ENCODE measurements at places on chromosomes 16 and 17.

DNA sequence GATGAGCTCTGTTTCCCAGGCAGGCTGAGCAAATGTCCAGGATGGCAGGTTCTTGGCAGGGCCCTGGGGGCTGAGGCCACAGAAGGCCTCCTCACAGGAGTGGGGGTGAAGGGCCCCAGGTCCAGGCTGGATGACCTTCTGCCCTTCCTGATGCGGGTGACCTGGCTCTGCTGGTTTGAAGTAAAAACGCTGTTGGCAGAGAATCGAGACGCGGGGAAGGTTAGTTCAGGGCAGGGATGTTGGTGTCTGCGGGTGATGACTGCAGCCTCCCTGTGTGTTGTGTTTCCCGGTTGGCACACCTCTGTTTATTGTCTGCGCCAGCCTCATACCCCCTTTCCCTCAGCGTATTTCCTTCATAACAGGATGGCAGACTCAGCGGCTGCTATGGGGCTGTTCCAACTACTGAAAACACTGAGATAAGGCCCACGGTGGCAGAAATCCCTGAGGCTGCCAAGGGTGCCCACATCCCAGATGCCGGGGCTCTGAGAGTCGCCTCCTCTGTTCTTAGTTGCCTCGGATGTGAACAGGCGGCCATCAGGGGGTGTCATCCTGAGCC lies 104.6 kb downstream of the METRNL start:
- DNase-seq: no peak

DNA sequence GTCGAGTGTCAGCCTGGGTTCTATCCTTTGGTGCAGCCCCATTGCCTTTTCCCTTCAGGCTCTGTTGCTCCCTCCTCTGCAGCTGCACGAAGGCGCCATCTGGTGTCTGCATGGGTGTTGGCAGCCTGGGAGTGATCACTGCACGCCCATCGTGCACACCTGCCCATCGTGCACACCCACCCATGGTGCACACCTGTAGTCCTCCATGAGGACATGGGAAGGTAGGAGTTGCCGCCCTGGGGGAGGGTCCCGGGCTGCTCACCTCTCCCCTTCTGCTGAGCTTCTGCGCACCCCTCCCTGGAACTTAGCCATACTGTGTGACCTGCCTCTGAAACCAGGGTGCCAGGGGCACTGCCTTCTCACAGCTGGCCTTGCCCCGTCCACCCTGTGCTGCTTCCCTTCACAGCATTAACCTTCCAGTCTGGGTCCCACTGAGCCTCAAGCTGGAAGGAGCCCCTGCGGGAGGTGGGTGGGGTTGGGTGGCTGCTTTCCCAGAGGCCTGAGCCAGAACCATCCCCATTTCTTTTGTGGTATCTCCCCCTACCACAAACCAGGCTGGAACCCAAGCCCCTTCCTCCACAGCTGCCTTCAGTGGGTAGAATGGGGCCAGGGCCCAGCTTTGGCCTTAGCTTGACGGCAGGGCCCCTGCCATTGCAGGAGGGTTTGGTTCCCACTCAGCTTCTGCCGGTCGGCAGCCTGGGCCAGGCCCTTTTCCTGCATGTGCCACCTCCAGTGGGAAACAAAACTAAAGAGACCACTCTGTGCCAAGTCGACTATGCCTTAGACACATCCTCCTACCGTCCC lies 2.9 kb downstream of the CTRL start:
- DNase-seq: peak; percentile 93

GRCh38 chr17:78592991-78593329 lies 15.8 kb upstream of the DNAH17 start:
- no peak for DNase-seq

DNA sequence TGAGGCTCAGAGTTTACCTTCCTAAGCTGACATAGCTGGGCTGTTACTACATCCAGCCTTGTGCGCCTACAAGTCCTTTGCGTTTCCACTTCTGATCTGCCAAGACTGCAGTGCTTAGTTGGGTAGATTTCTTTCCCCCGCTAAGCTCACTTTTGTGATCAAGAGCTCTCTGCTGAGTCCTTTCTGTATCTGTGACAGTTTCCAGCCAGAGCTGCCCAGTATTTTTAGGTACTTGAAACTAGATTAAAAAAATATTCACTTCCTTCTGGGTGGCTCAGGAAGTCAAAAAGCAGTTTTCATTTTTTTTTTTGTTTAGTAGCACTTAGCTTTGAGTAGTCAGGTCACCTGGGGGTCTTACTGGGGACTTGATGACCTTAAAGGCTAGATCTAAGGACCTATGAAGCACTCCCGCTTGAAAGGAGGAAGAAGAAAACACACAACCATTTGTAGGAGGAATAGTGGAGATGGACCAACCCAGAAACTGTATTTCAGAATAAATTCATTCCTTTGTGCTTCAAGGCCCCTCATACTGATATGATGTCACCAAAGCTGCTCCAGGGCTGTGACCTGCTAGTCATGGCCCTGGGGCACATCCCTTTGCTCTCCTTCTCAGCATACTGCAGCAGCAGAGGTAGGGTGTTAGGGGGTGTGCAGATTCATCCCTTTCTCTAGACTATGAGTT lies 75.6 kb upstream of the HNF1B start:
- no peak for DNase-seq

- no peak for DNase-seq
Measured at GRCh38 chr16:57623251-57624043, 5.0 kb upstream of the ADGRG1 start.

DNA sequence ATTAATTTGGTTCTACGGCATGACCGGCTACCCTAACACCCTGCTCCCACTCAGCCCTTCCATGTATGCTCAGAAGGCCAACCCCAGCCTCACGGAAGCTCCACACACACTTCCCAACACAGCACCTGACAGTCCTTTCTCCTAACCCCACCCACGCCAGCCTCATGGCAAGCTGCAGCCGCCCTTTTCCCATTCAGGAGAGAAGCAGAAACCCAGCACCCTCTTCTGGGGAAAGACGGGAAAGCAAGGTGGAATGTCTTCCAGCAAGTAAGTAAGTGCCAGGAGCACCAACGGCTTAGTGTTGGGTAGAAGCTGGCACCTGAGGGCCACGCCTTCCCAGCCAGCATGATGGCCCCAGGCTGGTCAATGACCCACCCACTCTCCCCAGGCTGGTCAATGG lies 32.1 kb downstream of the ABR start:
- DNase-seq: no peak

- DNase-seq: no peak
Measured at GRCh38 chr16:65024767-65025178, 97.1 kb downstream of the CDH11 start.

- DNase-seq: no peak
Measured at GRCh38 chr17:50722746-50723145, 3.3 kb downstream of the LUC7L3 start.

- peak; percentile 91 for DNase-seq
Measured at GRCh38 chr17:78484271-78485246, 92.6 kb downstream of the DNAH17 start.

DNA sequence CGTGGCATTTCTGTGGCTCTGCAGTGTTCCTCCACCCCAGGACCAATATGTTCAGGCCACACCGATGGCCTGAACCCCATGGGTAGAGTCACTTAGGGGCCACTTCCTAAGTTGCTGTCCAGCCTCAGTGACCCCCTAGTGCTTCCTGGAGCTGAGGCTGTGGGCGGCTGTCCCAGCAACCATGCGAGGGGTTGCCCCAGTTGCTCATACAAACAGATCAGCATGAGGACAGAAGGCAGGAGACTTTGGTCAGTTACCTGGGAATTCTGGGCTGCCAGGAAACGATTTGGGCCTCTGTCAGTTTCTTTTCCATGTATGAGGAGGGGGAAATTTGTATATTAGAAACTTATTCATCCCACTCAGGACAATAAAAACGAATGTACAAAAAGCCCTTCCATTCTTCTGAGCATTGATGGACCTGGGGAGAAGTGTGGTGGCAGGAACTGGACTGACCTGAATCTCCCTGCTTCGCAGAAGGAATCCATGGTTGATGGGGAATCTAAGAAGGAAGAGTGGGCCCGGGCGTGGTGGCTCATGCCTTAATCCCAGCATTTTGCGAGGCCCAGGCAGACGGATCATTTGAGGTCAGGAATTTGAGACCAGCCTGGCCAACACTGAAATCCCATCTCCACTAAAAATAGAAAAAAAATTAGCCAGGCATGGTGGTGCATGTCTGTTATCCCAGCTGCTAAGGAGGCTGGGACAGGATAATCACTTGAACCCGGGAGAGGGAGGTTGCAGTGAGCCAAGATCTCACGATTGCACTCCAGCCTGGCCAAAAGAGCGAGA lies 4.9 kb upstream of the IL32 start:
- DNase-seq: no peak

DNA sequence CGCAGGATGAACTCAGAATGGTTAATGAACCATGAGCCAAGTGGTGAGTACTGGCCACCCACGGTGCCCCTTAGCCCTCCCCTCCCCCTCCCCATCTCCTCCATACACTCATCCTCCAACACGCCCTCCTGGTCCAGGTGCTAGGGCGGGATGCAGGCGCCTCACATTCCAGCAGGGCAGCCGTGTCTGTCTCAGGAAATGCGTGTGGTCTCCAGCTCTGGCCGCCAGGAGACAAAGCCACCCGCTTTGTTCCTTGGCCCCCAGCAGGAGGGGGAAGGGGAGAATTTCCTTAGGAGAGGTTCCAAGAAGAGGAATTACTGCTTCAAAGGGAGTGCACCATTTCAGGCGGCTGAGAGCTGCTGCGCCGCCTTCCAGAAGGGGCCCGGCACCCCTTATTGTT lies 29.7 kb upstream of the RMI2 start:
- DNase-seq: no peak

DNA sequence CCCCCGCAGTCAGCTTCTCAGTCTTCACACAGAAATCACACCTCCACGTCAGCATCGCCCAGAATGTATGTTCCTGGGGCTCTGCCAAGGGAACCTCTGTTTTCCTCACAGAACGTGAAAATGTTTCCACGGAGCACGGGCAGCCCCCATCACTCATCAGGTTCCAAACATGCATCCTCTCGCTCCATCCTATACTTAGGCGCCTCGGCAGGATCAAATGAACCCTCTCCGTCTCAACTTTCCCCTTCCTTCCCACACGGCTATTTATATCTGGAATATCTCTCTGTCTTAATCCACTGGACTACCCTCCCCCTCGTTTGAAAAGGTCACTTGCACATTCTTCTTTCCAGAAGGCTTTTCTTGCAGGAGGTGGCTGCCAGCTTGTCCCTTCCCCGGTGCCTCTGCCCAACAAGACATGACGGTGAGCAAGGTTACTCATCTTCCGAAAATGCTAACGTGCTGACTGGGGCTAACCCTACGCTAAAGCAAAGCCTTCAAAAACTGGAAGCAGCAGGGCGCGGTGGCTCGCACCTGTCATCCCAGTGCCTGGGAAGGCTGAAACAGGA lies 21.6 kb downstream of the NXN start:
- no peak for DNase-seq

- DNase-seq: no peak
Measured at GRCh38 chr16:5252791-5253190, 155.2 kb upstream of the EEF2KMT start.

DNA sequence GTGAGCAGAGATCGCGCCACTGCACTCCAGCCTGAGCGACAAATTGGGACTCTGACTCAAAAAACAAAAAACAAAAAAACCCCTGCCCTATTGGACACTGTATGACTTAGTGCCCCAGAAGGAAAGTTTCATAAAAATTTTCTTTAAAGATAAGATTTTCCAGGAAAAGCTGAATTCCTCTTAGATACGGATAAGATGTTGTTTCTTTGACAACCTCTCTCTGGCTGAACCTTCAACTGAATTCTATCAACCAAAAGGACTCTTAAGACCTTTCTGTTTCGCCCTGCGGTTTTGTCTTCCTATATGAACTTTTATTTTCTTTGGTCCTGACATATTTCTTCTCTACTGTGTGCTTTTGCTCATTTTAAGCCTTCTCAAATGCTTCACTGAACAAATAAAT lies 35.8 kb downstream of the CPPED1 start:
- no peak for DNase-seq

GRCh38 chr17:51120357-51120738 lies 320 bp downstream of the SPAG9 start:
- DNase-seq: no peak

GRCh38 chr16:66735891-66736290 lies 15.5 kb downstream of the DYNC1LI2 start:
- DNase-seq: no peak

DNA sequence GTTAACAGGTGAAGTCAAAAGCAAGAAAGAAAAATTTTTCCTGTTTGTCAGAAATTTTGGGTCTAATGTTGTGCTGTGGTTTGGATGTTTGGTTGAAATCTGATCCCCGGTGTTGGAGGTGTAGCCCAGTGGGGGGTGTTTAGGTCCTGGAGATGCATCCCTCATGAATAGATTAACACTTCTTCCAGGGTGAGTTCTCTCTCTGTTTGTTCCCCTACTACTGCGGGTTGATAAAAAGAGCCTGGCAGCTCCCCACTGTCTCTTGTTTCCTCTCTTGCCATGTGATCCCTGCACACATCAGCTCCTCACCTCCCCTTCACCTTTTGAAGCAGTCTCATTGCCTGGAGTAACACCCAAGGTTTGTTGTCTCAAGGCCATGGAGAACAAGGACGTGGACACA lies 14.6 kb upstream of the CDH8 start:
- no peak for DNase-seq

DNA sequence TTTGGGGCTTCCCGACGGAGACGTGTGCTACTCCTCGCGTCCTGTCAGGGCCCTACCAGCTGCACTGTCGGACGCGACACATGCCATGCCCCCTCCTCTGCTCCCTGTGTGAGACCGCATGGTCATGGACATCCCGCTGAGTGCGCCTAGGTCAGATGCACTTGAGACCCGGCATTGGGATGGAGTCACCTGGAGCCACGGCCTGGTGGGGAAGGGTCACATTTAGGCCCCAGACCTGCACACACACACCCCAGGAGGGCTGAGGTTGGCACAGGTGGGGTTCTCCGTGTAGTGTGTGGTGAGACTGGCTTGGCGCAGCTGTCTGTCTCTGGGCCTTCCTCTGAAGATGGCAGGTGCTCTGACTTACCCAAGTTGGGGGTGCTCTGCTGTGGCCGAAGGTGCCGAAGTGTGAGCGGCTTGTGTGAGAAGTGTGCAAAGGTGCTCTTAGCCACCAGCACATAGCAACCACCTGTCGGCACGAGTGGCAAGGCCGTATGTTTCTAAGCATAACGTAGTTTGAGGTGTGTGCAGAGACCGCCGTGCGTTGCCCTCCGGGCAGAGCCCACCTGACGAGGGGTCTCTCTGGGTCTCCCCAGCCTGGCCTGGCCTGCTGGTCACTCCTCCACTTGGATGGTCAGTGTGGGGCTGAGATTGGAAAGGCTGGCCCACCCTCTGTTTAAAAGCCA lies 108.6 kb downstream of the BANP start:
- DNase-seq: no peak

DNA sequence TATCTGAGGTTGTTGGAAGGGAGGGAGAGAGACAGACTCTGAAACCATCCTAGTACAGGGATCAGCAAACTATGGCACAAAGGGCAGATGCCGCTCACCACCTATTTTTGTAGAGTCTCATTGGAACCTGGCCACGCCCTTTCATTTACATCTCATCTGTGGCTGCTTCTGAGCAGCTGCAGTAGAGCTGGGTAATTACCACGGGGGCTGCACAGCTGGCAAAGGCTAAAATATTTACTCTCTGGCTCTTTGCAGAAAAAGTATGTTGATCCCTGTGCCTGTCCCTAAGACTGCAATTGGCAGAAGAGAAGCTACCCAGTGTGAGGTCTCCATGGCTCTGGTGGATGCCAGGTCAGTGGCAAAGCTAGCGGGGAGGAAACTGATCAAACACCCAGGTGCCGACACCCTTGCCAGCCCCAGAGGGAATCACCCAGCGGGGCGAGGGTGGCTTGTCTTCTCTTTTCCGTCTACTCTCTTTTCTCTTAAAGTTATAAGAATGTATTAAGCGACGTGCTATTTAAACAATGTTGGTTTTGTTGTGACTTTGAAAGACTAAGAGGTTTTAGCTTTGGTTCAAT lies 14.0 kb downstream of the CEP295NL start:
- DNase-seq: no peak

Data from activated CD4-positive, alpha-beta T cell treated with anti-CD3 and anti-CD28 coated beads, Interleukin-2, amount 10 ng/mL, durations not matched to agents 24 days and 14 days (primary cell).